ENCODE measurements at places on chromosomes 5 and 9. TPM values are rescaled to one million over a fixed set of nuclear protein-coding genes. Genes with fewer than 3 reads are reported as not detected.

The MAMDC4 gene
- 9.2 TPM for total RNA-seq

The OLFML2A gene
- 9.0 TPM for total RNA-seq

The PCDHGA4 gene
- total RNA-seq = not detected

The NR4A3 gene
- not detected for total RNA-seq

The PCDHB1 gene
- total RNA-seq = not detected

The DMRT2 gene
- not detected for total RNA-seq

- no peak for DNase-seq
These were observed 548.5 kb downstream of the DTWD2 start for GRCh38 chr5:118439831-118440230.

- DNase-seq = no peak
These were observed 135.2 kb downstream of the PCSK1 start for GRCh38 chr5:96297867-96298266.

- no peak for DNase-seq
These were observed 22.2 kb downstream of the AMBP start for GRCh38 chr9:114055894-114056293.

- DNase-seq = no peak
These were observed 29.4 kb downstream of the SLC6A3 start for GRCh38 chr5:1415626-1416360.

- DNase-seq = no peak
These were observed 8.4 kb upstream of the PPP1R2B start for GRCh38 chr5:156841737-156842136.

DNA sequence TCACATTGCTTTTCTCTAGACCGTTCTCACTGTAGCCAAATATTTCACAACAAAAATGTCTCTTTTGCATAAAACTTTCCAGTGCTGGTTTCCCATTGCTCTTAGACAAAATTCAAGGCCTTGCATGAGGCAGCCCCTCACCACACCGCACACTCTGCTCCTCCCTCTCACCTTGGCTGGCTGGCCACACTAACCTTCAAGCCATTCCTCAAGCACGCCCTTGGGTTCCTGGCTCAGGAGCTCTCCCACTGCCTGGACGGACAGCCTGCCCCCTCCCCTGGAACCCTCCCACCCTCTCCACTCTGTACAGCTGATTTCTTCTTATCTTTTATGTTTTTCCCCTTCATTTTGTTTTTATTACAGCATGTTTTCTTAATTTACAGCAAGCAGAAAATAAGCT, 83.2 kb downstream of the PDZD2 start:
- no peak for DNase-seq

DNA sequence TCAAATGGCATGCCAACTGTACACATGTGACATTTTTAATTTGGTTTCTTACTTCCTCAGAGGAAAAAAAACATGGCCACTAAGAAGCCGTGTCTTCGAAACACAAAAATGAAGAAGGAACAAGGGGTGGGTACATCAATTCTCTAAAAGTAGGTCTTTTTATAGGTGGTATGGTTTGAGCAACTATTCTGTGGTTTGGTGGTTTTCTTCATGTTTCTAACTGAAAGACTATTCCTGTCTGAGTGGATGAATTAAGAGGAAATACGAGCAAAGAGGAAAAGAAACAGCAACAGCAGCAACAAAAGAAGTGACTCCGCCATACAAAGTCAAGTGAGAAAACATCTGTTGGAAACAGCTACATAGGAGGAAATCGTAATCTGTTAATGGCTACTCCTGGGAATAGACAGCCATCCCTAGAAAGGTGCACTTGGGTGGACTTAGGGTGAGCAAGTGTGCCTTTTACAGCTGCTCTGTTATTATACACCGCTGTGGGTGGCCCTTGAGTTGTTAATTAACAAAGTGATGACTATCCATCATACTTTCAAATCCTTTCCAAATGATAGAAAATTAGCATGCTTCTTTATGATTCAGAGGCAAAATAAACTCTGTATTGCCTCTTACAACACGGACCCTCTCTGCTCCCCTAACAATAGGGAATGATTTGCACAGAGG, 575.8 kb downstream of the TLE1 start:
- DNase-seq = no peak

- DNase-seq = peak; percentile 97
These were observed 4.5 kb downstream of the RNF208 start for GRCh38 chr9:137217276-137218211.

- DNase-seq = no peak
These were observed 8.0 kb downstream of the TAF1L start for GRCh38 chr9:32627394-32627954.

DNA sequence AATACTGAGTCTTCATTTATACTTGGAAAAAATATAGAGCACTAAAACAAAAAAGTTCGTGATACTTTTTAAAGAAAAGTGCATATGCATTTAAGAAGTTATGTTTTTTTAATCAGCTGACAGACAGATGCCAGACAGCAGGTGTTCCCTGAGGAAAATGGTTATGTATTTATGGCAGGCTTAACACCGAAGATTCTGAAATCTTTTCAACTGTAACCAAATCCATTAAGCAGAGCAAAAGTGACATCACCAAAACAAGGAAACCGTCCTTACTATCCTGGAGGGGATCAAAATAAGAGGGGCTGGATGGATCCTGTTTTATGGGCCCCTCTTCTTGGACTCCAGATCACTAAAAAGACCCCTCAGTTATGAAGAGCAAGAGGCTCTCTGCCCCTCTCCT, 404.9 kb upstream of the ADAMTS16 start:
- no peak for DNase-seq

DNA sequence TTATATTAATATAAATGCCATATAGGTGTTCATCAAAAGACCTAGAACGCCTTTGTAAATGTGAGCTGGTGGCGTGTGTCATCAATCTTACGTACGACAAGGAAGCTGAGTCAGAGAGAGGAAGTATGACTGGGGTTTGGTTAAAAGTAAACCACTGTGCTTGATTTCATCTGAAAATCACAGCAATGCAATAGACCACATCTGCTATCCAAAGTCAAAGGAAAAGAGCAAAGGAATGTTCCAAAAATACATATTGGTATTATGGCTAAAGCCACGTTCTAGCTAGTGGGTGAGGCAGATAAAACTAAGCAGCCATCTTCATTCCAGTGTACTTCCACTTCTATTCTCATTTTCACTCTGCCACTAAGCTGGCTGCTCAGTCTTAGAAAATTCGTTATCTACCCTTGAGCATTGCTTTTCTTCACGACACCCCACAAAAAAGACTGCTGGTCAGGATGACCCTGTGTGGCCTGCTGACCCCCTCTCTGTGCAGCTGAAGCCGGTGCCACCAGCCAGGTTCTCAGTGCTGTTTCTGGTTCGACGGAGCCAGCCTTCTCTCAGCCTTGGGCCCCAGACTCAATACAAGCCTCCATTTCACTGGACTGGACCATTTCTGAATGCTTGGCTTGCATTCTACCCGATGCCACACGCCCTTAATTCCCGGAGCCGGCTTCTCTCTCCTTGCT, 23.8 kb downstream of the SHC3 start:
- peak; percentile 82 for DNase-seq

- no peak for DNase-seq
These were observed 98.4 kb downstream of the MED27 start for GRCh38 chr9:131981116-131981776.

GRCh38 chr5:16773991-16774390, 157.2 kb upstream of the RETREG1 start:
- DNase-seq = no peak

DNA sequence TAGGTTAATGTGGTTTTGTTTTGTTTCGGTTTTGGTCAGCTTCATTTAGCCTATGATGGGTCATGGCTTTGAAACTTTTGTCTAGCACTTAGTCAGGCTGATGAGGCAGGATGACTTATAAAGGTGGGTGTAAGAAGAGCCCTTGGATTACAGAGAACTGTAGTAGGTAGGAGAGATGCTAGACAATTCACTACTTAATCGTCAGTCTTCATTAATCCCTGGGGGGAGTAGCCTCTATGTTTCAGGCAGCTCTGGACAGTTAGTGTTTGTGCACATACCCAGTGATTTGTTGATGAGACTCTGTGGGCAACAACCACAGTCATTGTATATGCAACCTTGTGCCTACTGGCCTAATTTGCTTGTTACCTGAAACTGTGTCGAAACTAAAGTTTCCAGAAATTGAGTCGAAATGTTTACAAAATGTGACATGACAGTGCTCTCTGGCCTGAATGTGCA, 113.3 kb downstream of the MTREX start:
- no peak for DNase-seq

Data from PC-9 (cell line).